H7 (cell line): ENCODE measurements at places on chromosomes 2 and 18. TPM values are rescaled to one million over a fixed set of nuclear protein-coding genes. Genes with fewer than 3 reads are reported as not detected.

MYO5B gene
- total RNA-seq, result 2.7 and 3.7 TPM in 2 replicates

GRCh38 chr2:230865766-230866755, 1.3 kb downstream of the ITM2C start:
- peak; percentile 89 for DNase-seq

GRCh38 chr2:104755026-104755878, 98.7 kb upstream of the POU3F3 start:
- DNase-seq, result no peak

DNA sequence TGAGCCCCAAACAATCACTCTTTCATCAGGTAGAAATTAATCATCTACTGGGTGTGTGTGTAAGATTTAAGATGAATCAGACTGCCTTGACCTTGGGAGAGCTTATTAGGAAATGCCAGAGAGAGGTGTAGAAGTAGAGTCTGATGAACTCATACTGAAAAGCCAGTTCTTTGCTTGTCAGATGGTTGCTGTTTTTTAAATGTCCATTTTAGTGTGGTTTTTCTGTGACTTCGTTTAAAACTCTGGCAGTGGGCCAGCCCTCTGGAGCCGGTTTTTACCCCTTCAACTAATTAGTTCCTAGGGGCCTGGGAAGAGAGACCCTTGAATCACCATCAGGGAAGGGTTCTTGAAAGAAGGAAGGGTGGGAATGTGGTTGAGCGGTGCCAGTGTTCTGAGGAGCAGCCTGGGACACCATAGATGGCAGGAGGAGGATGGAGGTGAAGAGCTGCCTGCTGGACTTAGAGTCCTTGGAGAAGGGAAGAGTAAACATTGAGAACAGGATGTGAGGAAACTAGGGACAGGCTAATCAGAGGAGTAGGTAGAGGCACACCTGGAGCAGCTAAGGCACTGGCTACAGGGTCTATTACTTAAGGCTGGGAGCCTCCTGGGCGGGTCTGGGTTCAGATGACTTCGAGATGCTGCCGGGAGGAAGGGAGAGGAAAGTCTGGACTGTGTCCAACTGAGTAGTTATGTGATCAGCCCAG, 66.1 kb downstream of the LRRFIP1 start:
- no peak for DNase-seq

HMSD gene
- total RNA-seq, result 0.15 and 0.17 TPM in 2 replicates

DNA sequence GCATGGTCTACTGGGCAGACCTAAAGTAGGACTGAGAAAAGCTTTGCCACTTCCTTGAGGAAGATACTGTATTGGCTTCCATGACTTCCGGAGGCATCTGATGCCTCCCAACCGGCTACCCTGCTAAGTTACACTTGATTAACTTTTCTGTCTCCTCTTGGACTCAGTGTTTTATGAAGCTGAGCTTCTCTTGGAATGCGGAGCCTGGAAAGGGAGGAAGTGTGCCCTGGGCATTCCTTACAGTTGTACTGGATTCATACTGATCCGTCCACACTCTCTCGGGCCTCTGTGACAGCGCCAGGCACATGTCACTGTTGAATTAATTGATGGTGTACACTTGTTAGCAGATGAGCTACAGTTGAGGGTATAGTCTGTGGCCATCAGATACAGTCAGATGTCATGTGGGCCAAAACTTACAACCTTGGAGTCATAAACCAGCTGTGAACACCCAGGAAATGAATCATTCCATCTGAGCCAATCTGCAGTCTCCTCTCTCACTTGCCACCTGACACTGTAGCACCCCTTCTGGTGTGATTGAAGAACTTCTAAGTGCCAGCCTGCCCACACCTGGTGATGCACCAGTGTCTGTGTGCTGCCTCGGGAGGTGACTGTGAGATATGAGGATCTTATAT, 122.5 kb downstream of the FHOD3 start:
- DNase-seq, result no peak

DNA sequence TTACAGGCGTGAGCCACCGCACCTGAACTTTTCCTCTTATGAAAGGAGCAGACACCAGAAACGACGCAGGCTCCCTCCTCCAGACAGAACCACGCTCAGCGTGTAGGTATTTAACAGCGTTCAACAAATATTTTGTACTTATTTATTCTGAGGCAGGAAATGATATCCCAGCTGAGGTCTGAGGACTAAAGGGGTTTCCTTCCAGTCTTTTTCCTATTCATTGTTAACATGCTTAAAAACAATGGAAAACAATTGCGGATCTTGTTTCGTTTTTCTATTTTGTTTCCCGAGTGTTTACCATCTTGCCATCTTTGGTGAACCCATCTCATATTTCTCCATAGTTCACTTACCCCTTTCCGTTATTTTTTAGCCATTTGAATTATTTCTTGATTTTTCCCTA, 43.7 kb upstream of the FOSL2 start:
- no peak for DNase-seq

CAPN14 gene
- total RNA-seq, result 0.11 and 0.17 TPM in 2 replicates

CCDC150 gene
- 18.4 and 27.7 TPM in 2 replicates for total RNA-seq

DCDC2C gene
- total RNA-seq, result not detected in 2 replicates

DNA sequence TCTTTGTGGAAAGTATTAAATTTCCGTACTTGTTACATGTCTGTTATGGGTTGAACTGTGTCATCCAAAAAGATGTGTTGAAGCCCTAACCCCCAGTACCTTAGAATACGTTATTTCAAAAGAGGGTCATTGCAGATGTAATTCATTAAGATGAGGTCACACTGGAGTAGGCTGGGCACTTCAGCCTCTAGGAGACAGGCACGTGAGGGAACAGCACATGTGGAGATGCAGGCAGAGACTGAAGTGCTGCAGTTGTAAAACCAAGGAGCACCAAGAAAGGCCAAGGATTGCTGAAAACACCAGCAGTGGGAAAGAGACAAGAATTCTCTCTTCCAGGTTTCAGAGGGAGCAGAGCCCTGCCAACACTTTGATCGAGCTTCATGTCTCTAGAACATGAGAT, 4.6 kb upstream of the RHBDD1 start:
- DNase-seq, result no peak

CROCC2 gene
- 0.38 TPM in 1 of 2 replicates, not detected in the other for total RNA-seq

- peak; percentile 50 for DNase-seq
Measured at GRCh38 chr2:241034490-241035141, 36.2 kb downstream of the SNED1 start.

ADD2 gene
- total RNA-seq, result 63.9 and 79.4 TPM in 2 replicates

- no peak for DNase-seq
Measured at GRCh38 chr18:8933714-8934284, 168.7 kb upstream of the NDUFV2 start.

DNA sequence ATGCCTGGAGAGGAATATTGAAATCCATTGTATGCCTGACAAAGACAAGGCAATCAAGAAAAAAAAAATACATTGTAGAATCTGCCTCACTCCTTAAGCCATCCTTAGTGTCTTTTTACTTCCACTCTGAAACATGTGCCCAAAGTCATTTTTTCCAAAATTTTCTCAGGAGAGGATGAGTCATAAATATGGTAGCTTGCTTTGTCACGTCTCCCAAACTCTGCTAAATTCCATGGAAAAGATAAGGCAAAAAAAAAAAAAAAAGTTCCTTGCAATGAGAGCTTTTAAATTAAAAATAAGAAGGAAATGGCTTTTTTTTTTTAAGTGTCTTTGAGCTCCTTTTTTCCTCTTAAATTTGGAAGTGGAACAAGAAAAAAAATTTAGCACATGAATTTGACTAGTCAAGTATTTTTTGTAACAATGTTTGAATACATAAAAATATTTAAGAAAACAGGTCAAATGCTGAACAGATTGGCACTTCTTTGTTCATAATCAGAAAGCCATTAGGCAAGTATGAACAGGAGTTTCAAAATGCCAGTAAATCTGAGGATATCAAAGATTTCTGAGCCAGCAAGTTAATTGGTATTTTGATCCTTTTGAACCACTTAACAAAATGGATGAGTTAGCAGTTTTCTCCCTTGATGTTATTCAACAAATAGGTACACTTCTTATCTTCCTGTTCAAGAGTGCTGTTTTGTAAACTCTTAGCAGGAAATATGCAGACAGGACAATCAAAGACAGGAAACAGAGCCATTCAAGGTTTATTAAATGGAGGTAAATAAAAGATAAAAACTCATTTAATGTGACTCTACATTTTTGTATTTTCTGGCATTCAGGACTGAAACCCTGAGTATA, 247.3 kb upstream of the SP5 start:
- no peak for DNase-seq

DNA sequence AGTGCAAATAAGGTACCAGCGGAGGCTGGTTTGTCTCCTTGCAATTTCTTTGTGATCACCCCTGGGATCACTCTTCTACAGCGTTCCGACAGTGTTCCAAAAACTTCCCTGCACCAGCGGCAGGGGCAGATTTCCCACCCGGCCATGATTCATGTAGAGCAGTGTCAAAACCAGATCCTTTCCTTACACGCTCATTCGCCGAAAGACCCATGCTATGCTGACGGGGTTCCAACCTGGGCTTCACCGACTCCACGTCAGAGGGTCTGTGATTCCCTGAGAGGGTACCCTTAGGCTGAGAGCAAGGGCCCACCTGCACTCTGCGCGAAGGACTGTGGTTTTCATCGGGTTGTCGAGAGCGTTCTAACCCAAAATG, 423 bp upstream of the TTC27 start:
- peak; percentile 65 for DNase-seq

- no peak for DNase-seq
Measured at GRCh38 chr2:82487354-82487753, 1971.7 kb downstream of the SUCLG1 start.

- peak; percentile 87 for DNase-seq
Measured at GRCh38 chr2:216283038-216283900, 89.0 kb downstream of the MARCHF4 start.

DNA sequence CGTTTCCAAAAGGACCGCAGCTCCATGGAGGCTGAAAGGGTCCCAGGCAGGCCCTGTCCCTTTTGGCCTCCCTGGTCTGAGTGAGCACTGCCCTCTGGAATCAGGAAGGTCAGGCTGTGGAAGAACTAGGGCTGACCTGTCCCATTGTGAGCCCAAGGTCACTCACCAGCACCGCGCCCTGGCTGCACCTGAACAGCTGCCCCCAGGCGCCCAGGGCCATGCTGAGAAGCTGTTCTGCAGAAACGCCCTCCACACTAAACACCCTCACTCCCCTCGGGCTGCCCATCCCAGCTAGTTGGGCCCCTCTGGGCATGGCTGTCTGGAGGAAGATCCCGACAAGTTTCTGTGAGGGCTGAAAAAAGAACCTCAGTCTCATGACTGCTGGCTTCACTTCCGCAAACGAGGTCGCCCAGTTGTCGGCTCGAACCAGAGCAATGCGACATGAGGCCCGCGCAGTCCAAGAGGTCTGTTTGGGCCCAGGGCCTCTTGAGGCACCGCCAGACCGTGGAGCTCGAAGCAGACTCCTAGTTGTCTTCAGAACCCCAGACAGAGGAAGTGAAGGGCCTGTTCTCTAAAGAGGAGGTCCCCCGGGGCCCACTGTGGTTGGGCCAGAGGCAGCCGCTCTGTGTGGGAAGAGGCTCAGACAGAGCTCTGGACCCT, 64.4 kb downstream of the INPP5D start:
- DNase-seq, result peak; percentile 29

TIGD1 gene
- total RNA-seq, result 5.0 and 8.0 TPM in 2 replicates

DNA sequence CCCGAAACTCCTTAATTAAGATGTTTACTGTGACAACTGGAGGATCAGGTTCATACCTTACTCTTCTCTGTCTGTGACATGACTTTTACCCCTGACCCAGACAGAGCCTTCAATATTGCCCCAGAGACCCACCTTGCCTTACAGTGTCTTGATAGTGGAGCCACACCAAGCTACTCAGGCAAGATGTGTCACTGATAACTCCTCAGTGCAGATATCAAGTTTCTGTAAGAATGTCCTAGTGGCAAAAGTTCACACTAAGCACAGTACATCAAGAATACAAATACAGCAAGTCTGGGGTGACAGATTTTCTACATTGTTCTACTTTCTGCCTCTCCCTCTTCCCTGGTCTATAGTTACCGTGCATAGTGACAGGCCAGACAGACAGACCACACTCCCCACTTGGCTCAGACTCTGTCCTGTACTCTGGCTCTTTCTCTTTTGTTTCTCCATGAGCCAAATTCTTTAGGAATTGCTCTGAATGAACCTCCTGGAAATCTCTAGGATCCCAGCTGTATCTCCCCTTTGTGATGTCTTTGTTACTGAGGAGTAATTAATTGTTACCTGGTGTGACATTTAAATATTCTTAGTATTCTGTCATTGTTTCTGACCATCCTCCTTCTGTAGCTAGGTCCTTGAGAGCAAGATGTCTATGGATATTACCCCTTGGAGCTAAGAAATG, 24.1 kb upstream of the APOB start:
- DNase-seq, result peak; percentile 28

ITGA4 gene
- total RNA-seq, result 1.6 and 2.2 TPM in 2 replicates

GRCh38 chr18:4406856-4407255, 48.3 kb downstream of the DLGAP1 start:
- no peak for DNase-seq

EFHD1 gene
- 3.8 and 4.3 TPM in 2 replicates for total RNA-seq

GRCh38 chr2:112836695-112837117, at the start of gene IL1B:
Gene IL1B (minus strand): TSS chr2:112836779. CDS start chr2:112836229, 550 bp downstream.
- DNase-seq, result no peak

GRCh38 chr18:35334821-35335220, 9.4 kb downstream of the ZNF24 start:
- DNase-seq, result no peak

GRCh38 chr2:105438104-105438929, 39.5 kb upstream of the FHL2 start:
- no peak for DNase-seq

NCL gene
- 148 and 278 TPM in 2 replicates for total RNA-seq

GRCh38 chr2:68319398-68320117, at the start of gene CNRIP1:
Gene CNRIP1 (minus strand): TSS chr2:68319949. CDS start chr2:68319400, 549 bp downstream.
- peak; percentile 81 for DNase-seq

PIEZO2 gene
- 3.0 and 6.5 TPM in 2 replicates for total RNA-seq

DNA sequence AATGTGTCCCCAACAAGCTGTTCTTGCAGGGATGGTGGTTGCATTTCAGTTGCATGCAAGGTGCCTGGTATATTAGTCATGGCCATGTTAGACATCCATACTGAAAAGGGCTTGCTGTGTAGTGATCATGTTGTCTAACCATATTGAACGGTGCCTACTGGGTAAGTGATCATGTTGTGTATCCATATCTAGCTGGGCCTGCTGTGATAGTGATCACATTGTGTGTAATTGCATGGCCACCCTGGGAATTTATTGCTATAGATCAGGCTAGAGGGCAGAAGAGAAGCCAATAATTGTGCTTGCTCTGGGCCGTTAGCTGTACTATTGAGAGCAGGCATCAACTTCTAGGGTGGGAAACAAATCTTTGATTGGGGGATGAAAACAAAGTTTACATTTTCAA, 9.8 kb upstream of the EPC2 start:
- DNase-seq, result no peak

DNA sequence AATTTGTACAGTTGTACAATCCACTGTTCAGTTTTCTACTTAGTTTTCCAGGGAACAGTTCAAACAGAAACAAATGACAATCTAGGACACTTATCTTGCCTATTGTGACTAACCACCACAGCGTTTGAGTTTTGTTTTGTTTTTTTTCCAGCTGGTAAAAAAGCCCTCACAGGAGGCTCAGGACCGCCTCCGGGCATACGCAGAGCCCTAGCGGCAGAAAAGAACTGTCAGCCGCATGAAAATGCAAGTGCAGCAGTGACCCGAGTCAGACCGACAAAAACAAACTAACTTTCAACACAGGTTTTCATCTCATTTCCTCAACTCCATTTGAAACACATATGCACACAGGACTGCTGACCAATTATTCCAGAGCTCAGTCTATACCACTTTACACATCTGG, 68.6 kb downstream of the STEAP3 start:
- DNase-seq, result no peak

GPR55 gene
- total RNA-seq, result 0.04 TPM in 1 of 2 replicates, not detected in the other
